ENCODE measurements at places on chromosomes 12 and 14. TPM values are rescaled to one million over a fixed set of nuclear protein-coding genes. Genes with fewer than 3 reads are reported as not detected.

The RIPK3 gene
- 41.9 TPM for total RNA-seq

The JAG2 gene
- total RNA-seq, result 7.2 TPM

The DIO2 gene
- not detected for total RNA-seq

The OR4K17 gene
- total RNA-seq, result not detected

The EIF4B gene
- total RNA-seq, result 374 TPM

The REM2 gene
- 0.51 TPM for total RNA-seq
